Endothelial cell of umbilical vein (primary cell): ENCODE measurements at places on chromosomes 16 and 17. TPM values are rescaled to one million over a fixed set of nuclear protein-coding genes. Genes with fewer than 3 reads are reported as not detected.

GRCh38 chr17:1959871-1960544 lies 65.1 kb downstream of the RTN4RL1 start:
- H3K4me1 ChIP-seq, result no peaks in the 10 kb centered on the region
- H3K27ac ChIP-seq, result no peak overlapping the region
- no peaks in the 10 kb centered on the region for H3K36me3 ChIP-seq
- H3K27me3 ChIP-seq, result no peaks in the 10 kb centered on the region
- no peak for DNase-seq
- no peak overlapping the region for H3K4me3 ChIP-seq

Gene HP
- total RNA-seq, result not detected in 2 replicates

Gene ZG16B
- total RNA-seq, result not detected in 2 replicates

DNA sequence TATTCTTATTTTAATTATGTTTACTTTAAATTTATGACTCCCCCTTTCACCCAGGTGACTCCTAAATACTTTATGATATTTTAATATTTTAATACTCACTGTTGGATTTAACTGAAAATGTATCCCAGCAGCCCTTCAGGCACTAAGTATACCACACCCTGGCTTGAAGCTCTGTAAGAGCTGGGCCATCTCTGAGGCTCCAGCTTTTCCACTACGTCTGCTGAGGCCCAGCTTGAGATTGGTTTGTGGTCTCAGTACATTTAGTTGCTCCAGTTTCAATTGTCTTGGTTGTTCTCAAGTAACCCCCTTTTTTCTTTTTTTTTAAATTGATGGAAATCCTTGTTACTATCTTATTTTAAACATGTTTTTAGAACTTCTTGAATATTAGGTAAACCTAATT lies 27.0 kb upstream of the CAPNS2 start:
- DNase-seq, result no peak
- H3K4me1 ChIP-seq, result peaks cover 19% of the 10 kb centered on the region
- peaks cover 31% of the 10 kb centered on the region for H3K36me3 ChIP-seq
- H3K4me3 ChIP-seq, result no peak overlapping the region
- no peaks in the 10 kb centered on the region for H3K27me3 ChIP-seq

DNA sequence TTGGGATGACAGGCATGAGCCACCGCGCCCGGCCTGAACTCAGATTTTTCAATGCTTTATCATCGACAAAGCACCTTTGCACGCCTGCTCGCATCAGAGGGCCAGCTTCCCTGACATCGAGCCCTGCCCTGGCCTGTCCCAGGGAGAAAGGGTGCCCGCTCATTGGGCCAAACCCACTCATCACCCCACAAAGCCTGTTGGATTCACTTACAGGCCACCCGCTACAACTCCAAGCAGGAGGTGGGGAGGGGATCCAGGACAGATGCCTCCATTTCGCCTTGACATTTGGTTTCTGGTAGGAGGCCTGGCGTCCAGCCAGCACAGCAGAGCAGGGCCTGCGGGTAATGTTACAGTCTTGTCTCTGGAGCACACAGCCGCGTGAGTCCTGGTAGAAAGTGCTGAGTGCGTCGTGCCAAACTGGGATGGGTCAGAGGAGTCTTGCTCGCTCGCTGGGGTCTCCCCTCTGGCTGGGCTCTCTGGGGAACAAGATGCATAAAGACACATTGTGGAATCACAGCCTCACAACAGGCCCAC lies 19.8 kb downstream of the SMTNL2 start:
- no peak overlapping the region for H3K4me3 ChIP-seq
- peaks cover 4% of the 10 kb centered on the region for H3K4me1 ChIP-seq
- H3K36me3 ChIP-seq, result no peaks in the 10 kb centered on the region
- H3K27me3 ChIP-seq, result peaks cover 7% of the 10 kb centered on the region
- DNase-seq, result no peak

DNA sequence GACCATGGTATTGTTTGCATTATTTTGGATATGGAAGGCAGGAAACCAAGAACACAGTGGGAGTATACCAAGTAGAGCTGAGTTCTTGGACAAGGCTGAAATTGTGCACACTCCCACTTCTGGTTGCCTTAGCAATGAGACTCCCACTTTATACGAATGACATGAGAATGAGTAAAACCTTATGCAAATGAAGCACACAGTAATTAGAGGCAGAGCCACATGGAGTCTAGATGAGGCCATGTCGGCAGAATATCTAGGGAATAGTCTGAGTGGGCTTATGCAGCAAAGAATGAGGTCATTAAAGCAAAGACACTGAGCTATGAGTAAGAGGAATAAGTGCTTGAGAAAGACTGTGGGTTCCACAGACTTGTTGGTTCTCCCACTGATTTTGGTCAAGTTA lies 178.7 kb downstream of the GRIN2A start:
- H3K4me1 ChIP-seq, result no peaks in the 10 kb centered on the region
- H3K4me3 ChIP-seq, result no peak overlapping the region
- no peak for DNase-seq

- H3K27me3 ChIP-seq, result no peaks in the 10 kb centered on the region
- DNase-seq, result peak; percentile 90
- peak within 1 kb of the TSS; percentile 86 for H3K27ac ChIP-seq
- H3K36me3 ChIP-seq, result no peaks in the 10 kb centered on the region
Measured at GRCh38 chr17:60525685-60526514, at the start of gene APPBP2. TSS of gene APPBP2 (minus strand) at chr17:60526242. CDS start at chr17:60525931, 311 bp downstream.

- no peaks in the 10 kb centered on the region for H3K27me3 ChIP-seq
- no peak overlapping the region for H3K4me3 ChIP-seq
- H3K36me3 ChIP-seq, result peaks cover 8% of the 10 kb centered on the region
- peaks cover 7% of the 10 kb centered on the region for H3K4me1 ChIP-seq
- no peak overlapping the region for H3K27ac ChIP-seq
- DNase-seq, result no peak
Measured at GRCh38 chr17:2040219-2040827, 1.5 kb upstream of the OVCA2 start.

GRCh38 chr17:75152922-75153779 lies 1.2 kb downstream of the JPT1 start:
- peak; percentile 49 for DNase-seq
- no peaks in the 10 kb centered on the region for H3K27me3 ChIP-seq
- H3K27ac ChIP-seq, result peak overlapping the region; percentile 60
- H3K36me3 ChIP-seq, result peaks cover 3% of the 10 kb centered on the region
- H3K4me3 ChIP-seq, result peak overlapping the region; percentile 62

Gene KRTAP3-2
- not detected in 2 replicates for total RNA-seq

- peaks cover 4% of the 10 kb centered on the region for H3K36me3 ChIP-seq
- H3K4me1 ChIP-seq, result no peaks in the 10 kb centered on the region
- H3K4me3 ChIP-seq, result no peak overlapping the region
- no peak for DNase-seq
- H3K27me3 ChIP-seq, result no peaks in the 10 kb centered on the region
Measured at GRCh38 chr16:4680673-4681470, 12.5 kb upstream of the NUDT16L1 start.

GRCh38 chr16:76303637-76304314 lies 26.6 kb downstream of the CNTNAP4 start:
- H3K36me3 ChIP-seq, result no peaks in the 10 kb centered on the region
- DNase-seq, result no peak
- no peak overlapping the region for H3K4me3 ChIP-seq
- H3K27me3 ChIP-seq, result no peaks in the 10 kb centered on the region

DNA sequence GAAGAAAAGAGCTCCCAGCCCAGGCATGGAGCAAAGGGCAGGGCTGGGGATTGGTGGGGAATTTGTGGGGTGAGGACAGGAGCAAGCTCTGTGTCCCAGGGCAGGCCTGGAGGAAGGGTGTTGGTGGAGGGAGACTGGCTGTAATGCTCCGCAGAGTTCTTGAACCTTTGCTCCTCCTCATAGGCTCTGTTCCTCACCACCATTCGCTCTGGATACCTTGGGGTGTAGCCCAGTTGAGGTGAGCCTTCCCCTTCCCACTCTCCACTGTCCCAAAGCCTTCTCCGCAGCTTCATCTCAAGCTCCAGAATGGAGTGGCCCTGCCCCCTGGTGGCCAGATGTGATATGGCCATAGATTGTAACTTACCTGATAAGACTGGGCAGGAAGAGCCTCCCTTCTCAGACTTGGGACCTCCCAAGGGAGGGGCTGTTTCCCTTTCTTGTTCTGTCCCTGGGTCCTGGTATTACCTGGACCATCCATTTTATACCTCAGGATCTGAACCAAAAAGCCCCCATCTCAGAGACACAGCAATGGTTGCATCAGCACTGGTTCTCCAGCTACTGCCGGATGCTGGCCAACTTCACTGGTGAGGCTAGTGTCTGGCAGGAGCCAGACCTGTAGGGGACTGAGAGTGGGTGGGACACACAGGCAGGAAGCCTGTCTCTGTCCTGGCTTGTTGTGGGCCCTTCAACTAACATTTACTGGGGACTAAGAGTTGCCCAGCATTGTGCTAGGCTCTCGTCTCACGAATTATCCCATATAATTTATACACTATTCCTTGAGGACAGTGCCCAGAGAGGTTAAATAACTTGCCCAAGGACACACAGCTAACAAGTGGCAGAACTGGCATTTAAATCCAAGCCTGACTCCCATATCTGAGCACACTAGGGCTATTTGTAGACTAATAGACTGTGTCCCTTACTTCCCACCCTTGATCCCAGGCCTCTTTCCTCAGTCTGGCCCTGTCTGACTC lies 19.1 kb upstream of the STAC2 start:
- H3K4me1 ChIP-seq, result no peaks in the 10 kb centered on the region
- DNase-seq, result peak; percentile 82
- no peaks in the 10 kb centered on the region for H3K27me3 ChIP-seq
- H3K4me3 ChIP-seq, result no peak overlapping the region
- no peaks in the 10 kb centered on the region for H3K36me3 ChIP-seq
- H3K27ac ChIP-seq, result no peak overlapping the region

Gene HBM
- total RNA-seq, result not detected in 2 replicates

Gene TNRC6C
- total RNA-seq, result 17.5 and 20.4 TPM in 2 replicates

DNA sequence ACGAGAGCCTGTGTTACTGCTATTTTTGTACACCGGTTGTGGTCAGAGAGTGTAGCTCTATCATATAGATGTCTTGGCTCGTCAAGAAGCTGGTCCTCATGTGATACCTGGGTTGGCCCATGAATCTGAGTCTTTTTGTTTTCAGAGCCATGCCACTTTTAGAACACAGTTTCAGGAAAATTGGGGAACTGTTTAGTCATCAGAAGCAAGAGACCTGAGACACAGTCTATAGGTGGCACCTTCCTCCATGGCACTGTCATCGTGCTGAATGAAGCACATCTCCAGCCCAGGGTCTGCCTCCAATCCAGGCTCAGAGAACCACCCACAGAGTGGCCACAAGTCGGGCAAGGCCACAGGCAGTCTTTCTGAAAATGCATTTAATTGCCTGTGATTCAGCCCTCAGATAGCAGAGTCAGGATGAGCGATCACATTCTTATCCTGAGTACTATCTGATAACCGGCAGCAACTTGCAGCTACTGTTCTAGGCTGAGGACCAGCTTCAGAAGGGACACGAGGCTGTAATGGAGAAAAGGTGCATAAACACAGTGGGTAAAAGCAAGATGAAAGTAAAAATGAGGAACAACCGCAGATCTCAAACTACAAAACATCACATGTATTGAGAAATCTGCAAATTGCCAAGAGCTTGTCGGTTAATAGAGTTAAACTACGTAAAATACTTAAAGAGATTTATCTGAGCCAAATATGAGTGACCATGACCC lies 14.2 kb upstream of the HAPSTR1 start:
- H3K36me3 ChIP-seq, result no peaks in the 10 kb centered on the region
- DNase-seq, result no peak
- H3K27ac ChIP-seq, result no peak overlapping the region
- no peaks in the 10 kb centered on the region for H3K27me3 ChIP-seq

DNA sequence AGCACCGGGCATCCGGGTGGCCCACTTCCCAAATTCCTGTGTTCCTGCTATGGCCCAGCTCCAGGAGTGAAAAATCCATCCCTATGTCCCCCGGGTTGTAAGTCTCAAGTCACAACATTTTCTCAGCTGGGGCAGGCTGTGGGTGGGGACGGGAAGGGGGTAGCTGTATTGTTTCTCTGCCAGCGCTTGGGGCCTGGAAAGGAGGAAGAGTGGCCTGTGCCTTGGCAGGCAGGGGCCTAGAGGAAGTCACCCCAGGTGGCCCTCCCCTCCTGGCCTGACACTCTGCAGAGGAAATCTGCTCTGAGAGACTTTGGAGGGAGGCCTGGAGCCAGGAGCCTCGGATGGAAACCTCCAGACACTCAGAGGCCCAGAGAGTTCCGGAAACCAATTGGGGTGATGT lies 10.6 kb upstream of the SCN4A start:
- H3K4me3 ChIP-seq, result no peak overlapping the region
- H3K27ac ChIP-seq, result no peak overlapping the region
- no peak for DNase-seq
- peaks cover 21% of the 10 kb centered on the region for H3K4me1 ChIP-seq

GRCh38 chr16:24045641-24046040 lies 209.9 kb downstream of the PRKCB start:
- no peaks in the 10 kb centered on the region for H3K27me3 ChIP-seq
- no peak for DNase-seq
- no peaks in the 10 kb centered on the region for H3K36me3 ChIP-seq

GRCh38 chr17:33847900-33848299 lies 407.2 kb upstream of the CCL2 start:
- no peak overlapping the region for H3K4me3 ChIP-seq
- no peaks in the 10 kb centered on the region for H3K36me3 ChIP-seq
- H3K27ac ChIP-seq, result no peak overlapping the region
- no peaks in the 10 kb centered on the region for H3K27me3 ChIP-seq
- no peaks in the 10 kb centered on the region for H3K4me1 ChIP-seq

Gene TNP2
- total RNA-seq, result not detected in 2 replicates

DNA sequence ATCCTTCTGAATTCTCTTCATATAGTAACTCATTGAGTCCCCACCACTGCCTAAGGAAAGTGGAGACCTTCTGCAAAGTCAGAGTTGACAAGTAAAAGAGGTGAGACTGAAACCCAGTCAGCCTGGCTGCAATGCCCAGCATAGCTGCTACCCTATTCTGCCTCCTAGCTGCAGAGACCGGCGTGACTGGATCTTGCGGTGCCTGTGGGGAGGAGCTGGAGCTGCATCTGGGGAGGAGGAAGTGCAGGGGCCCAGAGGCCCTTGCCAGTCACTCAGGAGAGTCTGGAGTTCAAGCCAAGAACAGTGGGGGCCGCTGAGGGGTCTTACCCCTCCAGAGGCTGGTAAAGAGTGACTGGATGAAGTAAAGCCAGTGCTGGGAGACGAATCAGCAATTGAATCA lies 35.0 kb upstream of the ZNF423 start:
- H3K27ac ChIP-seq, result no peak overlapping the region
- H3K27me3 ChIP-seq, result no peaks in the 10 kb centered on the region
- H3K36me3 ChIP-seq, result no peaks in the 10 kb centered on the region
- no peak overlapping the region for H3K4me3 ChIP-seq
- no peaks in the 10 kb centered on the region for H3K4me1 ChIP-seq

Gene PRSS22
- not detected in 2 replicates for total RNA-seq

Gene TNK1
- 0.58 and 0.67 TPM in 2 replicates for total RNA-seq

Gene ANKRD40CL
- not detected in 2 replicates for total RNA-seq
